Fibroblast of skin of scalp (primary cell): ENCODE measurements at places on chromosomes 6 and 20.

DNA sequence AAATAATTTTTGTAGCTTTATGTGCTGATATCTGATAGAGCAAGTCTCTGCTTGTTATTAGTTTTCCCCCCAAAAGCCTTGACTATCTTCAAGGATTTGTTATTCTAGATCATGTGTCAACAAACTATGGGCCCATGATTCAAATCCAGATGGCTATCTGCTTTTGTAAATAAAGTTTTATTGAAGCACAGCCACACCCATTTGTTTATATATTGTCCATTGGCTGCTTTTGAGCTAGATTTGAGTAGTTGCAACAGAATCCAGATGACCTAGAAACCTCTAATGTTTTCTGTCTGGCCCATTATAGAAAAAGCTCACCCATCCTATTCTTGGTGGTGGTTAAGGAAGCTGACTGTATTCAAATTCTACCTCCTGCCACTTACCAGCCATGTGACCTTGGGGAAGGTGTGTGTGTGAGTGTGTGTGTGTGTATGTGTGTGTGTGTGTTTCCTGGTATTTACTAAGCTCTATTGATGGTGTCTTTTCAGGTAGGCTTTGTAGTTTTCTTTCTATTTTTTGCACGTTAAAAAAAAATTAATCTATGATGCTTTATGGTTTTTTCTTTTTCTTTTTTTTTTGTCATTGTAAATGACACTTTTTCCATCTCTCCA, 1.3 kb upstream of the GTSF1L start:
- DNase-seq: no peak

GRCh38 chr6:35483062-35483461, 13.8 kb downstream of the TEAD3 start:
- DNase-seq: no peak

- no peak for DNase-seq
Measured at GRCh38 chr20:35001596-35002362, 46.1 kb downstream of the MYH7B start.

DNA sequence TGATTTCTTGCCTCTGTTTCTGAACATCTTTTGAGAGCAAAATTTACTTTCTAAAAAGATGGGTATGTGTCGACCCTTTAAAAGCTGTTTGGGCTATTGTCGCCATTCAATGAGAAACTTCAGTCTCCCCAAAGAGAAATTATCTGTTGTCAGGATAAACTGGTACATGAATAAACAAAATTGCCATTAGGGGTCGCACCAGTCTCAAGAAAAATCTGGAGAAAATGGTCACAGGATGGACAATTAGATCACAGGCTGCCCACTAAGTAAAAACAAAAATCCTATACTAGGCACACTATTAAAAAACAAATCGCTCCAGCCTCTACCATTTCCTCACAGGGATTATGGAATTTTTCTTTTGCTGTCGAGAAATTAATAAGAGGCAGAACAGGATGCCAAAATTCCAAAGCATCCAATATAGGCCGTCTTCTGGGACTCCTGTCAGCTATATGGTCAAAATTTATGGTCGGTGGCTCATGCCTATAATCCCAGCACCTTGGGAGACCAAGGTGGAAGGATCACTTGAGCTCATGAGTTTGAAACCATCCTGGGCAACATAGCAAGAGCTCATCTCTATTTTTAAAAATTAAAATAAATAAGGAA, 5.5 kb upstream of the HLA-E start:
- DNase-seq: peak; percentile 65

DNA sequence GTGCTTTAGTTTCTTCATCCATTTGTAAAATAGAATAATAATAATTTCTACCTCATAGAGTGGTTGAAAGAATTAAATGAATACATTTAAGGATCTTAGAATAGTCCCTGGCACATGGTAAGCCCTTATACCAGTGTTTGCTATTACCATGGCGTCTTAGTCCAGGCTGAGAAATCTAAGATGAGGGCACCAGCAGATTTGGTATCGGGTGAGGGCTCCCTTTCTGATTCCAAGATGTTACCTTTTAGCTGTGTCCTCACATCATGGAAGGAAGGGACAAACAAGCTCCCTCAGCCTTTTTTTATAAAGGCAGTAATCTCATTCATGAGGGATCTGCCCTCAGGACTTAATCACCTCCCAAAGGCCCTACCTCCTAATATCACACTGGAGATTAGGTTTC, 123.9 kb upstream of the FOXO3 start:
- DNase-seq: no peak

GRCh38 chr6:46513533-46513932, 22.3 kb upstream of the RCAN2 start:
- no peak for DNase-seq
